ENCODE measurements at places on chromosomes 4 and X.

DNA sequence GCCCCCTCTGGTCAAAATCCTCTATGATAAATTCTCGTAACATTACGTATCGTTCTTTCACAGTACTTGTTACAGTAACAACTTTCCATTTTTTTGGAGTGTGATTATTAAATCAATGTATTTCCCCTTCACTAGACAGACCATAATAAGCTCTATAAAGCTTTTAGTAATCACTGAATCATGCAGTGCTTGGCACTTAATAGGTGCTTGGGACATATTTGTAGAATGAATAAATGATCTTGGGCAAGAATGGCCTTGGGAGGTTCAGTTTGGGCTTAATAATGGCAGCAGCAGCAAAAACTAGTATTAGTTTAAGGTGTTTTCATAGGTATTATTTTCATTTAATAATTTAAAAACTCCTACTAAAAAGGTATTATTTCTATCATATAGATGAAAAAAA, 33.4 kb upstream of the SFRP2 start:
- DNase-seq = no peak

GRCh38 chr4:148633720-148634119, 191.5 kb upstream of the NR3C2 start:
- no peak for DNase-seq

DNA sequence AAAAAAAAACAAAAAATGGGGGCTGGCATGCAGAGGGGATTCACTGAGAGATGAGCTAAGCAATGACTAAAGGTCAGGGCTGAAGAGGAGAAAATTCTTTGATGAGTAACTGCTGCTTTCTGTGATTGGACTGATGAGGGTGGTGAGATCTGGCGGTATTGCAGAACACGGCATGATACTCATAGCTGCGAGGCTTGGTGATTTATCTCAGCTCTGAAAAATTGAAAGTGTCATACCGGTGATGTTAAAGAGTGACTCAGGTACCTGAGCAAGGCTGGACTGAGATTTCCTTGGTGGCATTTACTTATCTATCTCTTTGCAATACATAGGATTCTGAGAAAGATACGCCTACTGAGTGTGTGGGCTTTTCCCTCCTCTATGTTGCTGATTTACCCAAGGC, 204.1 kb upstream of the DDX53 start:
- no peak for DNase-seq

DNA sequence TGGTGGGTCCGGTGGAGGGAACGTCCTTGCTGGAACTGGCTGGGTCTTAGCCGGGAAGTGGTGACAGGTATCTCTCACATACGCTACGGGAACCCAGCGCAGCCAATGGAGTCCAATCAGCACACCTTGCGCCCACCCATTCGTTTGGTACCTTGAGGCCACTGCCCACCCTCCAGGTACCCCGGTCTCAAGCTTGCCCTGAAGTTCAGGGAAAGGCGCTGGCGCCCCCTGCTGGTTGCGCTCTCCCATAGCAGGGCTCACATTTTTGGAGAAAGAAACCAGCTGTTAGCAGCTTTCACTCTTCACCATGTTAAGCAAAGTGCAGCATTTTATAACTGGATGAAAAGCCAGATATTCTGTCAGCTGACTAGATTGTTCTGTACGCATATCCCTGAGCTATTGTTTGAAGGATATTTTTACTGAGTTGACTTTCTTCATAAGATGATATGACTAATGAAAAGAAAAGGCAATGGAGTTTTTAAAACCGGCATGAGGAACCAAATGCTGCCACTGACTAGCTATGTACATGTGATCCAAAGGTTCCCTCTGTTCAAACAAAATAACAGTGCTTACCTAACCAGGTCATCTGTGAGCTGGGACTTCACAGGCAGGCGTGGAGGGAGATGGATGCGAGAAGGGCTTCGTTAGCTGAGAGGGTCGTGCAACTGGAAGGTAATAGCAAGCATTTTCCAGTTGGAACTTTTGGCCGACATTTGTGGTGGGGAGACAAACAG, 43.7 kb downstream of the OTOP1 start:
- no peak for DNase-seq

GRCh38 chr4:37793562-37793961, 32.9 kb upstream of the PGM2 start:
- no peak for DNase-seq

GRCh38 chrX:100085846-100086245, 324.2 kb downstream of the PCDH19 start:
- DNase-seq = no peak

GRCh38 chrX:17448188-17448587, 73.2 kb downstream of the NHS start:
- no peak for DNase-seq

GRCh38 chr4:40702137-40702799, 47.5 kb upstream of the NSUN7 start:
- no peak for DNase-seq

DNA sequence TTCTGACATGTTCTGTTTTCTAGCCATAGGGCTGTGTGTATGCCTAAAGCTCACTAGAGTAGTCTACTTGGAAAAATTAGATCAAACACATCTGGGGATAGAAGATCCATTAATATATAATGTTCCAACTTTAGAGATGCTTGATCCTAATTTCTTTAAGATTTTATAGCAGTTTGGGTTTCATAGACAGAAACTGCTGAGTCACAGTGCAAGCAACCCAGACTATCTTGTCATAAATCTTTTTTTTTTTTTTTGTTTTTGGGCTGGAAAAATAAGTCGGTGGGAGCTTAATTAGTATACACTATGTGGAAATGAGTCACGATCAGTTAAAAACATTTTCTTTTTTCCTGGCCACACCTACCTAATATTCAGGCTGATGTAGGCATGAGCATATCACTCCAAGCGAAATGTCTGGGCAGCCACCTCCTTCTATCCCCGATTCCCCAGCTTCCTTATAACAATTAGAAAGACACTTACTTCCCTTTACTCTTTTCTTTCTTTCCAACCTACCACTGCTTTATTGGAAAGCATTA, 58.2 kb upstream of the CASK start:
- no peak for DNase-seq

GRCh38 chrX:78658845-78659744, at the start of gene RTL3:
TSS of gene RTL3 (minus strand) at chrX:78659328. CDS start at chrX:78658420, 908 bp downstream.
- no peak for DNase-seq

GRCh38 chr4:4379540-4380087, 7.3 kb upstream of the NSG1 start:
- no peak for DNase-seq

GRCh38 chr4:22196551-22196950, 248.0 kb upstream of the KCNIP4 start:
- no peak for DNase-seq

DNA sequence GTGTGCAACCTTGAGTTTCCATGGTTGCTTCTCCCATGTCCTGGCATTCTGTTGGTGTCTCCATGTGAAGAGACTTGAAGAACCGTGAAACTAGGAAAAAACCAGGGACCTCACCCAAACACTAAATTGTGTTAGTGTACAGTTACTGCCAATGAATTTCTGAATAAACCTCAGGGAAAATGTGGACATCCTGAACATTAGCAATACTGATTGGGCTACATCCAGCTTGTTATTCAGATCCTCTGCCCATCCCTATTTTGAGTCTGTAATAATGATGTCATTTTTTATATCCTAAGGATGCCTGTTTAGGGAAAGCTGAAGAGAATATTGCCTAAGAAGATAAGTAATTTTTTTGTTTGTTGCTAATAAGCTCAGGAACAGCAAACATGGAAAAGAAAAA, 262.7 kb downstream of the TMA16 start:
- no peak for DNase-seq

GRCh38 chr4:56857601-56858309, 36.3 kb upstream of the SPINK2 start:
- DNase-seq = no peak

- no peak for DNase-seq
Observed at GRCh38 chr4:126592088-126592487, 1040.7 kb upstream of the INTU start.

DNA sequence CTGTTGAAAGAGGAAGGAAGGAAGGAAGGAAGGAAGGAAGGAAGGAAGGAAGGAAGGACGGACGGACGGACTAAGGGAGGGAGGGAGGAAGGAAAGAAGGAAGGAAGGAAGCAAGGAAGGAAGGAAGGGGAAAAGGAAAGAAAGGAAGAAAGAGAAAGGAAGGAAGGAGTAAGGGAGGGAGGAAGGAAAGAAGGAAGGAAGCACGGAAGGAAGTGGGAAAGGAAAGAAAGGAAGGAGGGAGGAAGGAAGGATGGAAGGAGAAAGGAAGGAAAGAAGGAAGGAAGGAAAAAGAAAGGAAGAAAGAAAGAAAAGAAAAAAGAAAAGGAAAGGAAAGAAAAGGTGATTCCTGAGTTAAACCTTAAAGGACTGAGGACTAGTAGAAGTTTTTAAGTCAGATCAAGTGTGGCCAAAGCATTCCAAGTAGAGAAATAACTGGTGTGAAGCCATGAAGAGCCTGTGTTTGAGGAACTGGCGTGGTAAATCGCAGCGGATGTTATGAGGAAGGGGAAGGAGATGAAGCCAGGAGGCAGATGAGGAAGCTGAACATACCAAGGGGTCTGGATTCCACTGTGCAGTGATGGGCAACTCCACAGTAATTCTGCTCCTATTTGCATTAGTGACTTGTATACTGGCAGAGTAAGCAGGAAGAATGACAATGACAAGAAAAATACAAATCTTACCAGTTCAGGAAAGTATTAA, 163.5 kb downstream of the MGST2 start:
- no peak for DNase-seq

- DNase-seq = no peak
Observed at GRCh38 chr4:111450867-111451266, 694.4 kb upstream of the FAM241A start.

- DNase-seq = no peak
Observed at GRCh38 chr4:81580346-81580993, 108.8 kb upstream of the RASGEF1B start.

DNA sequence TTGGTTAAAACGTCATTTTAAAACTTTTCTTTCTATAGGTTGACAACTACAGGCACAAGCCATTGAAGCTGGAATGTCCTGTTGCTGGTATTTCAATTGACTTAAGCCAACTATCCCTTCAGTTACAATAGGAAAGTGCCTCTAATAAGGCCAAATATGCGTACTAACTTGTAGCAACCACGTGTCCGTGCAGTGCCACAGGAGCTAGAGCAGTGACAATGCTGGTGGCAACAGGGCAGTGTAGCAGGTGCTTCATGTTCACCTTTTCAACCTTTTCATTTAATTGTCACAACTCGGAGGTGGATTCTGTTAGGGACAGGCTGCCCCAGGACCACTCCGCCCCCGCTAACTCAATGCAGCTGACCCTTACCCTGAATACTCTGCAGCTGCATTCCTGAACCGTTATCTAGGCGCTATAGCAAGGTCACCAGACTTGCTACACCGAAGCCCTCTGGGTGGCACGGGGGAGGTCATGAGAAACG, 37.7 kb downstream of the ERVMER34-1 start:
- DNase-seq = no peak

DNA sequence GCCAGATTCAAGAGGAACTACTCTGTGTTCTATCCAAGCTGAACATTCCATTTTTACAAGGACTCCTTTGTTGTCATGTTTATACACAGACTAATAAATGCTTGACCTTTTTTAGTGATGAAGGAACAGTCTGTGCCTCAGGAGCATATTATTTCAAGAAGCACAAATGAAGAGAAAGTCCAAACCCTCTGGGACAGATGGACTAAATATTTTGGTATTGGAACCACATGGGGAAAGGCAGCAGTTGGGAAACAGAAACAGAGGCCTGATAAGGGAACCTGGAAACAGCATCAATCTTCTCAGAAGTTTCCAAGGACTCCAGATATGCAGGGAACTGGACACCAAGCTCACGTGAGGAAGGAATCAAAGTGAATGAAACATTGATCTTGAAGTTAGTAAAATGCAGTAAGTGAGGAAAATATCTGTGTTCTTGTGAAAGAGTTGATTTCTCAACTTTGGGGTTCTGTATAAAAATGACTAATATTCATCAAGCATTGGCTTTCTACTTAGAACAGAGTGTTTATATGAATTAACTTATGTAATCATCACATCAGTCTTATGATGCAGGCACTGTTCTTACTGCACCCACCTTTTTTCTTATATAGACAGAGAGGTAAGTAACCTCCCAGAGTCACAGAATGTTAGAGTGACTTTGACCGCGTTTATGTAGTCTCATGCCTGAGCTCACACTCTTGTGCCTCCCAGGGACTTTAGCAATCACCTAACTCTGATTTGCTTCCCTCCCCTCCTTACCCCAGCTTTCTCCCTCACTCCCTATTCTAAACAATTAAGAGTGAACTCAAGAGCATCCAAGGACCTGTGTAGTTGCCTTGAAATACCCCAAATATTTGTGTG, 148.9 kb upstream of the JADE1 start:
- no peak for DNase-seq

GRCh38 chr4:7805533-7806337, 133.9 kb downstream of the AFAP1 start:
- no peak for DNase-seq

- no peak for DNase-seq
Observed at GRCh38 chrX:112008724-112009123, 73.9 kb downstream of the TRPC5 start.

DNA sequence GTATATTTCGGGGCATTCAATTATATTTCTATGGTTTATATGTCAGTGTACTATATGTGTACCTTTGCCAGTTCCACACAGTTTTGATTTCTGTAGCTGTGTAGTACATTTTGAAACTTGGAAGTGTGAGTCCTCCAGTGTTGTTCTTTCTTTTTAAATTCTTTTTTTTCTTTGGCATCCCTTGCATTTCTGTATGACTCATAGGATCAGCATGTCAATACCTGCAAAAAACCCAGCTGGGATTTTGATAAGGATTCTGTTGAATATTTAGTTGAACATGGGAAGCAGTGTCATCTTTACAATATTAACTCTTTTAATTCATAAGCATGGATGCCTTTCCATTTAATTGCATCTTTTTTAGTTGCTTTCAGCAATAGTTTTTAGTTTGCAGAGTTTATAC, 100.0 kb downstream of the SH3BGRL start:
- no peak for DNase-seq

GRCh38 chr4:181950372-181951127, 292.7 kb upstream of the TENM3 start:
- DNase-seq = no peak

DNA sequence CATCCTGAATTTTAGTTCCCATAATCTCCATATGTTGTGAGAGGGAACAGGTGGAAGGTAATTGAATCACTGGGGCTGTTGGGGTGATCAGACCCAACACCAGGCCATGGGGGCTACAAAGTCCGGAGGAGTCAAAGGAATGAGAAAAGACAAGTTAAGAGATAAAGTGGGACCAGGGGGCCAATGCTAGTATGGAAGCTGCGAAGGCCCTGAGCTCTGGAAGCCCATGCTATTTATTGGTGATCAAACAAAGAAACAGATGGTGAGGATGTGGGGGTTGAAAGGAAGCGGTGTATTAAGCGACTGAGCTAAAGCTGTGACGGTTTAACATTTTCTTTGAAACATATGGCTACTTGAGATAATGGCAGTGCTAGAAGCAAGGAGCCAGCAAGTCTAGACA, 132.8 kb downstream of the PDGFC start:
- no peak for DNase-seq

DNA sequence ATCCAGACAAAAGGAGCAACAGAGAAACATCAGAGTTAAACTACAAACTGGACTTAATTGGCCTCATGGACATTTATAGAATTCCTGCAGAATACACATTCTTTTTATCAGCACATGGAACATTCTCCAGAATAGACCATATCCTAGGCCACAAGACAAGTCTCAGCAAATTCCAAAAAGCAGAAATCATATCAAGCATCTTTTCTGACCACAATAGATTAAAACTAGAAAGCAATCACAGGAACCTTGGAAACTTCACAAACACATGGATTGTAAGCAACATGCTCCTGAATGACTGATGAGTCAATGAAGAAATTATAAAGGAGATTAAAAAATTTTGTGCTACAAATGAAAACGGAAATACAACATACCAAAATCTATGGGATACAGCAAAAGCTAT, 526.7 kb downstream of the PCDH7 start:
- no peak for DNase-seq
